ENCODE measurements at places on chromosomes 11 and 22.

GRCh38 chr22:33438273-33438672 lies 380.1 kb upstream of the SYN3 start:
- peak; percentile 89 for DNase-seq

DNA sequence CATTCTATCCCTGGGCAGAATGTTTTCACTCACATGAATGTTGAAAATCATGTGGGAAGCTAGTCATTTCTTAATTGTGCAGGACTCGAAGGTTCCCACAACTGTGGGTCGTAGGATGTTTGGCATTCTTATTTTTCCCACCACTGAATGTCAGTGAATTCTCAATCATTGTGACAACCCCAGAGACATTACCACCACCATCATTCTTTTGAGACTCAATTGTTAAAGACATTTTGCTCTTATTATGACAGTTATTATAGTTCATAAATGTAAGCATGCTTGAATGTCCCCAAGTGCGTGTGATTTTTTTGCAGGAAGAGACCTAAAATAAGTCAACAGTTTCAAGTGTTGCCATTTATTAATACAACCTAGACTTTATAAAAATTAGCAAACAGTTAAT lies 19.0 kb downstream of the PACS1 start:
- no peak for DNase-seq

- peak; percentile 54 for DNase-seq
Observed at GRCh38 chr11:56783448-56784041, 35.0 kb upstream of the OR9G4 start.

DNA sequence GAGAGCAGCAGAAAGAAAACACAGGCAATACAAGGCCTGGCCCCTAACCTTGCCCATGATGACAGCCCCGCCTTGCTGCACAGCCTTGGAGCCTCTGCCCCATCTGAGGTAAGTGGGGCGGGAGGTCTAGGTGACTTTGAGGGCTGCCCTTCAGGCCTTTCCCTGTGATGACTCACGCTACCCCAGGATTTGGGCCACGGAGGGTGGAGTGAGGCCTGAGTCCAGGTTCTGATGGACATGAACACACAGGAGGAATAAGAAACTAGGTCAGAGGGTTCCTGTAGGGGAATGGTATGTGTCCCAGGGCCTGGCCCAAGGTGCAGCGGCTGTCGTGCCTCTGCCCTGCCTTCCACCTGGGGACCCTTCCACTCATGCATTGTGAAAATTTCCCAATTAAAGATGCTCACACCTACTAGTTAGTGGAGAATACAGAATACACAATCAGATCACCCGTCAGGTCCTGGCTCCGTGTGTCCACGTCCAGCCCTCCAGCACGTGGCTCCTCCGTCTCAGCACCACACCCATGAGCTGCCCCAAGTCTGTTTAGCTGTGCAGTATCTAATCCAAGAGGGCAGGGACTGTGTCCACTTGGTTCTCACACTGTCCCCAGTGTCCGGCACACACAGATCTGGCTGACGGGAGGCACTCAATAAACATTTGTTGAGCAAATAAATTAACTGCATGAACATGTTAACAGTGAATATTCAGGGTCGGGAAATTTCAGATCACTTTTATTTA lies 111.0 kb downstream of the CHST1 start:
- DNase-seq, result no peak

DNA sequence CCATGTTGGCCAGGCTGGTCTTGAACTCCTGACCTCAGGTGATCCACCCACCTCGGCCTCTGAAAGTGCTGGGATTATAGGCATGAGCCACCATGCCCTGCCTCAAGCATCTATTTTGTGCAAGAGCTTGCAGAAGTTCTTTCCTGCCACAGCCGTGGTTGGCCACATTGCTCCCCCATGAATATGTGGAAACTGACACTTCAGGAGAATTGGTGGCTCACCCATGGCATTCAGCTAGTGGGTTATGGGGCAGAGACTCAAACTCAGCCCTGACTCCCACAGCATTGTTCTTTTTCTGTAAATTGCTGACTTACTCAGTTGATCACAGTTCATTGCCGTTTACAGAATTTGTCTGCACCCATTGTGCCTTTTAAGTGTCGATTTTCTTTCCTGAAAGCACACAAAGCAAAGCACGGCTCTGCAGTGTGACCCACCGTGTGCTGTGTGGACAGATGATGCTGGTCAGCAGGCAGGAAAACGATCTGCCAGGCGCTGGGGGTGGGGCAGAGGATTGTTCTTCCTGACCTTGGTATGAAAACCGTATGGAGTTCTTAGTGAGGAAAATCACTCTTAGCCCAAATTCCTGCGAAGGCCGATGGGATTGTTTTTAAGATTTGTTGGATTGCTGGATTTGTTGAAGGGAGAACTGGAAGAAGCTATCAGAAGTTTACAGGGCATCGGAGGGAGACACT lies 115.6 kb downstream of the PTPRJ start:
- no peak for DNase-seq

DNA sequence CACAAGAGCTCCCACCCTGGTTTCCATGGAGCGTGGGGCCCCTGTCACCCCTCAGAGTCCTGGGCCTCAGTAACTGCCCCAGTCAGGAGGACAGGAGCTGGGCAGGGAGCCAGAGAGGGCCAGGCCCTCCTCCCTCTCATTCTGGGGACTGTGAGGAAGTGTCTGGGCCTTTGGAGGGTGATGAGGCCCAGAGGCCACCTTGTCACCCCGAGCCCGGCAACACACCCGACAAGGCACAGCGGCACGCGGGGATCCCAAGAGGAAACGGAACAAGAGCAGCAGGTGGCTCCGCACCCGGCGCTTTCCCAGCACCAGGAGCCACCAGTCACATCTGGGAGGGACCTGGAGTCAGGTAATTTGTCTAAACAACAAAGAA lies 72.1 kb downstream of the CELSR1 start:
- no peak for DNase-seq

DNA sequence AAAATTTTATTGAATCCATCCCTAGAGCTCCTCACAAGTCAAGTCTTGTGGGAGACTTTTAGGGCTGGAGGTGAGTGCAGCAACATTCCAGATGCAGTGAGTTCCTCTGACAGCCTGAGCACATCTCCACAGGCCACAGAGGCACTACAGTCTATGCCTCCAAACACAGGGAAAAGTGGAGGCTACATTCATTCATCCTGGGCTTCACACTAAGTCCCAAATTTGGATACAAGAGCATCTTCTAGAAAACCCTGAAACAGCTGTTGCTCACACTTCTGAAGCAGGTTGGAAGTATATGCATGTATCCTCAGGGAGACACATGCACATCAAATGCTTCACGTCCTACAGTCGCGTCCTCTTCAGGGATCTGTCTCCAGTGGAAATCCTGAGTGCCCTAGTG lies 1.2 kb downstream of the CD3D start:
- no peak for DNase-seq

DNA sequence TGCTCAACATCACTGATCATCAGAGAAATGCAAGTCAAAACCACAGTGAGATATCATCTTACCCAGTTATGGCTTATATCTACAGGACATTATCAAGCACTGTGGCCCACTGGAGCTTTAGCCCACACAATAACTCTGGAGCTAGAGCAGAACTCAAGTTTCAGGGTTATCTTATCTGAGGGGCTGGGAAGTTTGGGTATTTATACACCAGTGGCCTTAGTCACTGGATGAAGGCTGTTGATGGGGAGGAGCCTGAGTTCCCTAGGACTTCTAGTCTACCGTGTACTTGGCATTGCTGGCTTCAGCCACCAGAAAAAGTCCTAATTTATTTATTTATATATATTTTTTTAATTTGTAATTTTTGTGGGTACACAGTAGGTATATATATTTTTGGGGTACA lies 19.3 kb downstream of the HSD17B12 start:
- no peak for DNase-seq

DNA sequence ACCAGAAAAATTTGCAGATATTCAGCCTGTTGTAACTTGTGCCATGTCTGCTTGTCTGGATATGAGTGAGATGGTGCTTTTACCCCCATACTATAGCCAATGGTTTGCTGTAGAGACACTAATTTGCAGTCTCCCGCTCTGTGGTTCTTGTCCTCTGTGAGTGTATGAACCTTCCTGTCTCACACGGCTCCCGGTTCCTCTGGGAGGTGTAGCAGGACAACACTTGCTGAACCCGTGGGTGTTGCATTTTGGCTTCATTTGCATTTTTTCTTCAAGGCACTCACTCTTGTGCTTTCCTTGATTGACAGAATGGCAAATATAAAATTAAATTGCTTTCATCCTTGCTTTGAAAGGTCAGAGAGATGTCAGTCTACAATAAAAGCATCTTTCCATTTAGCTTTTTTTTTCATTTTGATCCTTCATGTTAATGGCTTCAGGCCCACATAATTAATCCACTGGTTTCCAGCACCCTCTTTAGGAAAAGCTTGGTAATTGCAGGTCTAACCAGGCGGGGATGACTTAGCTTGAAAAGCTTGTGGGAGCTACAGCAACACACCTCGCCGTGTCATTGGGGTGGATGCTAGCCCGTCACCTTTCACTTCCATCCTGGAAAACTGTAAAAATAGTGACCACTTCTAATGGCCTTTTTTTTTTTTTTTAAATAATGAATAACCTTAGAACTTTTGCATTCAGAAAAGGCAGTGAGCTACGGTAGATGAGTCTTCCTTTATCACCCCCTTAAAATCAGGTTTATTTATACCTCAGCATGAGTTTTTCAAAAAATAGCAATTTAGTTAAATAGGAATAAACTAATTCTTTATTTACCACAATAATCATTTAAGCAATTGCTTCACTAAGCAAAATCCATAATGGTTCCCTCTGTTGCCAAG lies 27.4 kb upstream of the ST14 start:
- peak; percentile 66 for DNase-seq

DNA sequence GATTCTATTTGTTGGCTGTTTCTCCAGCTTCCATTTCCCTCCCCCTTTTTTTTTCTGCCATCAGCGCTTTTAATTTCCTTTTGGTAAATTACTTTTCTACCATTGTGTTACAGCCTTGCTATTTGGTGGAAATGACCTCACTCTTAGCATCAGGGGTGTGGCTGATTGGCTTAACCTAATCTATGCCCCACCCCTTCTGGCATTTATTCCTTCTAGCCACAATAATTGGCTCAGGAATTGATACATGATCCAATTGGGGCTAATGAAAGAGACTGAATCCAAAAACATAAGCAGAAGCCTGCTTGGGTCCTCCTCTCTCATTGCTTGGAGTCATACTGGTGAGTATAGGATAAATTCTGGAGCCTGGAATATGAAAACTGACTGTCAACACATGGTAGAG lies 402.4 kb upstream of the LRRC4C start:
- DNase-seq, result no peak

- no peak for DNase-seq
Observed at GRCh38 chr11:126660321-126660720, 304.8 kb downstream of the ST3GAL4 start.

- no peak for DNase-seq
Observed at GRCh38 chr11:68398995-68399851, 61.3 kb upstream of the PPP6R3 start.

GRCh38 chr22:37403267-37403960 lies 23.9 kb downstream of the ELFN2 start:
- DNase-seq, result no peak

GRCh38 chr22:22933100-22933806 lies 45.6 kb downstream of the IGLL5 start:
- no peak for DNase-seq

GRCh38 chr22:43876866-43877509 lies 14.7 kb upstream of the SULT4A1 start:
- DNase-seq, result no peak

GRCh38 chr22:30755759-30756124 lies 61.1 kb downstream of the OSBP2 start:
- no peak for DNase-seq
